ENCODE measurements at places on chromosomes 5 and 9.

DNA sequence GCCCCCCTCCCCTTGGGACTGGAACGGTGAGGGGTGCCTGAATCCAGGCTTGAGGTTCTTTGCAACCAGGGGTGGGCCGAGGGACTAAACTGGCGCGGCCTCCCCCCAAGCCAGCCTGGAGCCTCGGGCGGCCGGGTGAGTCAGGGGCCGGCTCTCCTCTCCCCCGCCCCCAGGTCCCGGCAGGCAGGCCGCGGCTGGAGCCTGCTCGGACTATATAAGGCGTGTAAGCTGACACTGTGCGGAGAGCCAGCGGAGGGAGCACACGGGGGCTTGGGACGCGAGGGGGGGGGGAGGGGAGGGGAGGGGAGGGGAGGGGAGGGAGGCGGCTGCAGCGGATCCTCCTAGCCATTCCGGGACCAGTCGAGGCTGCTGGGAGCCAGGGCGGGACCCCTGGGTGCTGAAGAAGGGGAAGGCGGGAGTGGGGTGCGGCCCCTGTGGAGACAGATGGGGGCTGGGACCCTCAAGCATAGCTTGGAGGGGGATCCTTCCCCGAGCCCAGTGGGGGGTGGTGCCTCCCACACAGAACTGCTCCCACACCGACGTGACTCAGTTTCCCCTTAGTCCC is 595 bp downstream of the PDLIM7 start:
- peaks cover 20% of the 10 kb centered on the region for H3K27me3 ChIP-seq
- peaks cover 72% of the 10 kb centered on the region for H3K36me3 ChIP-seq
- H3K4me3 ChIP-seq = peak overlapping the region; percentile 68
- DNase-seq = peak; percentile 88
- peaks cover 36% of the 10 kb centered on the region for H3K4me1 ChIP-seq
- peak overlapping the region; percentile 78 for H3K27ac ChIP-seq

DNA sequence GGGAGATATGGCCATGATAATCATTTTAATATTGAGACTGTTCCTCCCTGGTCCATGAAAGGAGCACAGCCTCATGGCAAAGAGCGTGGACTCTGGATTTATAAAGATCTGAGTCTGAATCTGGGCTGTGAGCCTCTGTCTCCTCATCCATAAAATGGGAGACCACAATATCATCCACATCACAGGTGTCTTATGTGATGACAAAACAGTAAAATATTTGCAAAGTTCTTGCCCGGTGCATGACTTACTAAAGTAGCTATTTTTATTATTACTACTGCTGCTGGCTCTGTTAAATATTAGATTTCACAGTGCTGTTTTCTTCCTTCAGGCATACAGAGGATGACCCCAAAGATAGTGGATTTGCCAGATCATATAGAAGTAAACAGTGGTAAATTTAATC is 74.1 kb downstream of the TEK start:
- no peak overlapping the region for H3K27ac ChIP-seq
- no peaks in the 10 kb centered on the region for H3K4me1 ChIP-seq
- no peak for DNase-seq
- no peaks in the 10 kb centered on the region for H3K36me3 ChIP-seq
- no peak overlapping the region for H3K4me3 ChIP-seq

- H3K4me3 ChIP-seq = no peak overlapping the region
- no peaks in the 10 kb centered on the region for H3K27me3 ChIP-seq
- H3K36me3 ChIP-seq = no peaks in the 10 kb centered on the region
Measured at GRCh38 chr5:145919413-145919812, 17.0 kb upstream of the SH3RF2 start.

- H3K27ac ChIP-seq = no peak overlapping the region
- no peaks in the 10 kb centered on the region for H3K36me3 ChIP-seq
- H3K4me3 ChIP-seq = no peak overlapping the region
- H3K27me3 ChIP-seq = no peaks in the 10 kb centered on the region
- no peak for DNase-seq
Measured at GRCh38 chr5:76479281-76479680, 76.2 kb downstream of the IQGAP2 start.

- H3K36me3 ChIP-seq = no peaks in the 10 kb centered on the region
- DNase-seq = no peak
Measured at GRCh38 chr5:102018690-102019089, 277.4 kb downstream of the SLCO4C1 start.

DNA sequence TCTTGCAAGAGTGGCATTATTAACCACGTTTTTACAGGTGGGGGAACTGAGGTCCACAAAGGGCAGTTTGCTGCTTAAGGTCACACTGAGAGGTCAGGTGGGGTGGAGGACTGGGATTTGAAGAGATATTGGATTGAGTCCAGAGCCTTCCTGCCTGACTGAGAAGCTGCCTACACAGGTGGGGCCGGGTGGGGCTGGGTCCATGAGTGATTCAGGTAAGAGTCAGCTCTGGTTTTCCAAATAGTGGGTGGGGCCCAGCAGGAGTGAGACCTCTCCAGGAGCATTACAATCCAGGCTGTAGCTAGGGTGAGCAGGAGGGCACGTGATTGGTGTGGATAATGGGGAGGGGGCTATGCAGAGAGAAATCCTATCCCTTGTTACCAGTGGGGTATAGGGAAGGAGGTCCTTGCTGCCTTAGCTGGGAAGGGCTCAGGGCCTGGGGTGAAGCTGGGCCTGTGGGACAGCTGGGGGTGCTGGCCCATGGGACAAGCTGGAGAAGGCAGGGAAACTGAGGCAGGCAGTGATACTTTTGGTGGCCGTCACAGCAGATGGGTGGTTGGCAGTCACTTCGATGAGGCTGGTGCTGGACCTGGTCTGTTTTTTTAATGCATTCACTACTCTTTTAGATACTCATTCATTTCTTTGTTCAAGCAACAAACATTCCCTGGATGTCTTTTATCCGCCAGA is 2.9 kb upstream of the PTGS1 start:
- H3K4me3 ChIP-seq = no peak overlapping the region
- H3K4me1 ChIP-seq = no peaks in the 10 kb centered on the region
- DNase-seq = no peak
- peaks cover 12% of the 10 kb centered on the region for H3K27me3 ChIP-seq
- H3K36me3 ChIP-seq = no peaks in the 10 kb centered on the region

GRCh38 chr5:89199306-89199705 is 316.3 kb upstream of the MEF2C start:
- no peak overlapping the region for H3K27ac ChIP-seq
- H3K27me3 ChIP-seq = no peaks in the 10 kb centered on the region
- no peaks in the 10 kb centered on the region for H3K4me1 ChIP-seq
- DNase-seq = no peak

GRCh38 chr5:93343570-93343969 is 237.4 kb downstream of the NR2F1-AS1 start:
- no peak for DNase-seq
- H3K36me3 ChIP-seq = no peaks in the 10 kb centered on the region
- no peak overlapping the region for H3K27ac ChIP-seq
- no peaks in the 10 kb centered on the region for H3K27me3 ChIP-seq
- H3K4me3 ChIP-seq = no peak overlapping the region

DNA sequence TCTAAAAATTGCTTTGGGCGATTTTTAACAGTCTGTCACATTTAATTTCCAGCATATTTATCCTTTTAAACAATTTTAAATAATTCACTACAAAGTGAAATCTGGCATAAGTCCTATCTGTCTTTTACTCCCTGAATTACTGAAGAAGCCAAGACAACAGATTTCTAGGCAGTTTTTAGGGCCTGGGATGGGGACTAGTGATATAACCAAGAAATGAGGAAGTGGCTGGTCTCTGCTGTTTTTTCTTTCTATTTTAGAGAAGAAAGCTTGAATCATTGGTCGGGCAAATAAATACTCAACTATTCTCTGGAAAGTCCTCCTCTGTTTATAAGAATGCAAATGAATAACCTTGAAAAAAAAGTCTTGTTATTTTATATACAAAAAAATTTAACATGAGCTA is 79.7 kb upstream of the SSBP2 start:
- no peaks in the 10 kb centered on the region for H3K27me3 ChIP-seq
- H3K4me3 ChIP-seq = no peak overlapping the region
- DNase-seq = no peak
- no peaks in the 10 kb centered on the region for H3K36me3 ChIP-seq
